ENCODE measurements at places on chromosomes 13 and 19.

DNA sequence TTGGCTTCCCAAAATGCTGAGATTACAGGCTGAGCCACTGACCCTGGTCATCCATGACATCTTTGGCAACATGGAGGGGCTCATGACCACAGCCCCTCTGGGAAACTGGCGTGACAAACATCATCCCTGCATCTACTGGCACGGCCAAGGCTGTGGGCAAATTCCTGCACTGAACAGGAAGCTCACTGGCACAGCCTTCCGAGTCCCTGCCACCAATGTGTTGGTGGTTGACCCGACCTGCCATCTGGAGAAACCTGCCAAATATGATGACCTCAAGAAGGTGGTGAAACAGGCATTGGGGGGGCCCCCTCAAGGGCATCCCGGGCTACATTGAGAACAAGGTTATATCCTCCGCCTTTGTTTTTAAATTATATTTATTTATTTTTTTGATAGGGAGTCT lies 8.9 kb upstream of the ACP5 start:
- DNase-seq = no peak

DNA sequence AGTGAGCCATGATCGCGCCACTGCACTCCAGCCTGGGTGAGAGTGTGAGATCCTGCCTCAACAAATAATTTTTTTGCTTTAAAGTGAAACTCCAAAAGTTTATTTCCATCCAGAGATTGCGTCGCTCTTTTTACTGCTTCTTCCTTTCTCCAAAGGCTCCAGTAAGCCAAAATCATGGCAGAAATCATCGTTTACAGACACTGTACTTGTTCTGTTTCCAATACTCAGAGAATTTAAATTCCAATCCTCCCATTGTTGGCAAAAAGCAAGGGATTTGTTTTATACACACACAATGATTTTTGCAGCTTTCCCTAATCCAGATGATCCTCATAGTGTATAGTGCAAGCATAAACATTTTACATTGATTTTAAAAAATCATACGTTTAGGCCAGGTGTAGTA lies 15.3 kb downstream of the FBXO27 start:
- no peak for DNase-seq

- DNase-seq = no peak
Measured at GRCh38 chr19:459724-460511, 915 bp downstream of the SHC2 start.

DNA sequence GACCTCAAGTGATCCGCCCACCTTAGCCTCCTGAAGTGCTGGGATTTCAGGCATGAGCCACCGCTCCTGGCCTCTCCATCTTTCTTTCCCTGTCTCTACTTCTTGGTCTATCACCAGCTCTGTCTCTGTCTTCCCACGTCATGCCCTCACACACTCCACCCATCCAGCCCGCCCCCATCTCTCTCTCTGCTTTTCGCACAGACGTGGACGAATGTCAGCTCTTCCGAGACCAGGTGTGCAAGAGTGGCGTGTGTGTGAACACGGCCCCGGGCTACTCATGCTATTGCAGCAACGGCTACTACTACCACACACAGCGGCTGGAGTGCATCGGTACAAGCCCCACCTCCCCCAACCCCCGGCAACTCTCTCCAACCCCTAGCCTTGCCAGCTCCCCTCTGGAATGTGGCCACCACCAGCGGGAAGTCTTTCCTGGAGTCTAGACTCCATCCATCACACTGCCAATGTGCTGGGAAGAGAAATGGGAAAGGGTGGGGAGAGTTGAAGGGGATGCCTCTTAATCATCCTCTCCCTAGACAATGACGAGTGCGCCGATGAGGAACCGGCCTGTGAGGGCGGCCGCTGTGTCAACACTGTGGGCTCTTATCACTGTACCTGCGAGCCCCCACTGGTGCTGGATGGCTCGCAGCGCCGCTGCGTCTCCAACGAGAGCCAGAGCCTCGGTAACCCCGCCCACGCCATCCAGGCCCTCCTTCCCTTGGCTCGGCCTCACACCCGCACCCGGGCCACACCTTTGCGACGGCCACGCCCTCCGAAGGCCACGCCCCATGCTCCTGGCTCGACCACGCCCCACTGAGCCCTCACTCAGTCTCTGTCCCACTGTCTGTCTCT lies 22.5 kb downstream of the LTBP4 start:
- no peak for DNase-seq

GRCh38 chr13:34303346-34303745 lies 485.4 kb downstream of the RFC3 start:
- no peak for DNase-seq

DNA sequence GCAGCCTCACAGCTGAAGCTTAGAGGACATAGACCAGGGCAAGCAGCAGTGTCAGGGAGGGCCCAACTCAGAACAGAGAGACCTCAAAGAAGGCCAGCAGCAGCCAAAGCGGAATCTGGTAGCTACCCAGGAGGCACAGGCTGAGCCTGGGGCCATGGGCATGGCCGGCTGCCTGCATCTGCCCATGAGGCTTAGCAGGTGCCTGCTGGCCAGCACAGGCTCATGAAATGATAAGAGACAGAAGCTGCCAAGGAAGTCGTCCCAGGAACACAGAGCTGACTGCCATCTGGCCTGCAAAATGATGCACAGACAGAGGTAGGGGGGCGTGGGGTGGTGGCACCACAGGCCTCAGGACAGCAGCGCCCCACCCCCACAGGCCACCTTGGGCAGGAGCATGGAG lies 29.2 kb downstream of the TUBA3C start:
- no peak for DNase-seq

DNA sequence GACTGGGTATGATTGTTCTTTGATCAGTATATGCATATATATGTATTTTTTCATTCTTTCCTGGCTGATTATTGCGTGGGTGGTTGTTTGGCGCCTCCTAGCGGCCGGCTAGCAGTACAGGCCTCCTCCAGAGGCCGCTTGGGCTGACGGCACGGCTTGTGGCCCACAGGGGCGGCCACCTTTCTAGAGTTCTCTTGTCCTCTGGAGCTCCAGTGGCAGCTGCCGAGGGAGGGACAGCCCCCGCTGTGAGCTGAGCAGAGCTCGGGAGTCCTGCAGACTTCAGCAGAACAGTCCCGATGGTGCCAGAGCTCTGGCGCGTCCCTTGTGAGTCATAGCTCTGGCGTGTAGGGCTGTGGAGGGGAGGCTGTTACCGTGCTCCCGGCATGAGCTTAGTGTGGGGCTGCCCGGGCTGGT lies 22.5 kb upstream of the ZNF429 start:
- DNase-seq = no peak

DNA sequence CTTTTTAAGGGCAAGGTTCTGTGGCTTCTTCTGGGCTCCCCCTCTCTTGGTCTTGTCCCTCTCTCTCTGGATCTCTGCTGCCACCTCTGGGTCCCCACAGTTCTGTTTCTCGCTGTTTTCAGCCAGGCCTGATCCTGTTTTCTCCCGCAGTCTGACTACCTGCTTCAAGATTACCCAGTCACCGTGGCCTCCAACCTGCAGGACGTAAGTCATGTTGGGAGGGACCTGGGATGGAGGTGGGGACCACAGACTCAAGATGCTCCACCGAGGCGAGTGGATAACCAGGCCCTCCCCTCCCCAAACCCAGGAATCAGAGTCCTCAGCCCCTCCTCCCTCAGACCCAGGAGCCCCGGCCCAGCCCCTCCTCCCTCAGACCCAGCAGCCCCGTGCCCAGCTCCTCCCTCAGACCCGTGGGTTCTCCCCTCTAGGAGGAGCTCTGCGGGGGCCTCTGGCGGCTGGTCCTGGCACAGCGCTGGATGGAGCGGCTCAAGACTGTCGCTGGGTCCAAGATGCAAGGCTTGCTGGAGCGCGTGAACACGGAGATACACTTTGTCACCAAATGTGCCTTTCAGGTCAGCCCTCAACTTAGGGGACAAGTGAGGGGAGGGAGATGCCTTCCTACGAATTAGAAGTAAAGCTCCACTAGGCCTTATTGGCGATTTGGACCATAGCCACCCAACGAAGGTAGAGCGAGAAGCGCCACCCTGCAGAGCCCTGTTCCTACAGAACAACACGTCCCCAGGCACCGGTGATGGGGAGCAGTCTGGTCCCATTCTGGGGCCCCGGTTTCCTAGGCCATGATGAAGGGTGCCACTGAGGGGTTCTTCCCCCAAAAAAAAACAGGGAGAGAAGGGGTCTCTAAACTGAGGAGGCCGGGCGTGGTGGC lies 2.2 kb downstream of the FLT3LG start:
- no peak for DNase-seq

GRCh38 chr13:46126056-46126455 lies 21.2 kb upstream of the CPB2 start:
- no peak for DNase-seq

GRCh38 chr13:22082030-22082429 lies 411.2 kb downstream of the FGF9 start:
- DNase-seq = no peak

DNA sequence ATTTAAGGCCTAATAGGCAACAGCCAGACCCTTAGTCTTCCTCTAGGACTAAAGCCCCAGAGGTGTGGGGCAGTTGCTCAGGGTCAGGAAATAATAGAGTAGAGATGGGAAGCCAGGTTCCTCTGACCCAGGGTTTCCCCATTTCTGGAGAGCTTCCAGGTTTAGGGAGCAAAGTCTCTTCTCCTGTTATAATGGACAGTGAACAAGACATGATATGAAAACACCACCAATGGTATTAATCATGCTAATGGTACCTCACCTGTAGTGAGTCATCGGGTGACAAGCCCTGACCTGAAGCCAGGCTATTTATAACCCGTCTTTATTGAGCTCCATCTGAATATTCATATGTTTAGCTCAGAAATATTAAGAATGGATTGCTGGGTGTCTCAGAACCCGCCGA lies 24.6 kb downstream of the BICRA start:
- no peak for DNase-seq

GRCh38 chr19:10809651-10810285 lies 26.2 kb downstream of the TMED1 start:
- DNase-seq = no peak

DNA sequence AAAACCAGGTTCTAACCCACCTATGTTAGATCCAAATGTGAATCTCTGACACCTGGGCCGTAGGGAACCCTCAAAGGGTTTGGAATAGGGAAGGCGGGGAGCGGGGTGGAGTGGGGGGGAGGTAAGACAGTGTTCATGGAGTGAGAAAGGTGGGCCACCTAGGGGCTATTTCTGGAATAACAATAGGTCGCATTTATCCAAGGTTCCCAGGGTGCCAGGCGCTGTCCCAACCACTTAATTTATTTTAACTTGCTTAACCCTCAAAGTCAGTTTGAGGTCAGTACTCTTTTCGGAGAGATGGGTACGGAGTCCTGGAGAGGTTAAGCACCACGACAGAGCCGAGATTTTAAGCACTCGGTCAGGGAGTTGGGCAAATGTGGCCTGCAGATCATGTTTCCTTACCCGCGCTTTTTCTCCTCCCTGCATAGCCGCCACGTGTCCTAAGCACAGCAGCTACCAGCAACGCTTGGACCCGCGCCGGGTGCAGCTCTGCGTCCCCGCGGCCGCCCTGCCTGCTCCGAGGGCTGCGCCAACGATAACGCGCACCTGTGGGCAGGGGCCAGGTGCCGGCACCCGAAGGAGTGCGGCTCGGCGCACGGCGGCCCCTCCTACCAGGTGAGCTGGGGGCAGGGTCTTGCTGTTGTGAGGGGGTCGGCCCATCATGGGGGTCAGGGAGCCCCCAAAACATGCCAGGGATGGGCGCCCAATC lies 25.0 kb upstream of the FXYD3 start:
- no peak for DNase-seq

DNA sequence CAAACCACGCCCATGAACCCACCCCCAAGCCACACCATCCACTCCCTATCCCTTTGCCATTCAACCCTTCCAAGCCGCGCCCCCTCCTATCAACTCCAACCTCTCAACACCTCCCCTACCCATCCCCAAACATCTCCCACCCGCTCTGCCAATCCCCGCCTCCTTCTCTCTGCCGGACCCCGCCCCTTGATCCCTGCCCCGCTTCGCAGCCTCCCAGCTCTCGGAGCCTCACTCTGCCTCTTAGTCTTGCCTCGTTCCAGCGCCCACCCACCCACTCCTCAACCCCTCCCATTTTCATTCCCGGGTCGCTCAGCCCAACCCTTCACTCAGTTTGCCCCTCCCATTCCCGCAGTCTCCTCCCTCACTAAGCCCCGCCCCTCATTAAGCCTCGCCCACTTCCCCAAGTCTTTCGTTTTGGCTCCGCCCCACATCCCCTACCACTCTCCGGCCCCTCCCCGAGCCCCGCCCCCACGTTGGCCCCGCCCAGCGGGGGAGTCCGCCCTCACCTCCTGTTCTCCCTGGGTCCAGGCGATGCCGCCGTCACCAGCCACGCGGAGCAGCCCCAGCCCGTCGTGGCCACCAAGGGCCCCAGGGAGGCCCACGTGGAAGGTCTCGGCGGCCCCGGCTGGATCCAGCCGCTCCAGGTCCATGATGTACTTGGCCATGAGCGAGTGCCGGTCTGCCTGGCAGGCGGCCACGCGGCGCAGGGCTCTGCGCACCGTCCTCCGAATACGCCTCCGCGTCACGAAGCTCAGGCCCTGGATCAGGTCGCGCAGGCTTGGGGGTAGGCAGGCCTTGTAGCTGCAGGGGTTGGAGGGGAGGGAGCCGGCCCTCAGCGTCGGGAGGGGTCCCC lies 5.7 kb downstream of the JAK3 start:
- no peak for DNase-seq

DNA sequence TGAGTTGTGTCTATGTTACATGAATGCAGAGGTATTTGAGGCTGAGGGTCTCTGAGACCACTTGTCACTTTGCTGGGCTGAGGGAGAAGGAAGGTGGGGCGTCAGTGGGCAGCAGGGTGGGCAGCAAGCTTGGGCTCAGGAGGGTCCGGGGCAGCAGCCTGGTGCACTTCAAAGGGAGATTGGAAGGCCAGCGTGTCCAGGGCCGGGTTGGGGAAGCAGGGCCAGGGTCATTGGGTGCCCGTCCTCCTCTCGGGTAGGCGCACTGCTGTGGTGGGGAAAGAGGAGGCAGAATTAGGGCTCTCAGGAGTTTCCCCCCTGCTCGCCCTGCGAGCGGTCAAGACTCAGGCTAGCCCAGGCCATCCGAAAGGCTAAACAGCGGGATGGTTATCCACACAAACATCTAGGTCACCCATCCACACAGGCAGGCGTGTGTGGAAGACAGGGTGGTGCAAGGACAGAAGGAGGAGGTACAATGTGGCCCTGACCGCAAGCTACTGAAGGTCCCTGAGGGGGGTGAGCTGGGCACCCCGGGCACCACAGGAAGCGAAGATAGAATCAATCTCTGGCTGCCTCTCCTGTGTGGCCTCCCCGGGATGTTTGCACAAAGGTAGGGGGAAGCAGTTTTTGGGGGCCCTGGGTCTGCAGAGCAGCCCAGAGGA lies 37.7 kb downstream of the MYO9B start:
- DNase-seq = no peak

DNA sequence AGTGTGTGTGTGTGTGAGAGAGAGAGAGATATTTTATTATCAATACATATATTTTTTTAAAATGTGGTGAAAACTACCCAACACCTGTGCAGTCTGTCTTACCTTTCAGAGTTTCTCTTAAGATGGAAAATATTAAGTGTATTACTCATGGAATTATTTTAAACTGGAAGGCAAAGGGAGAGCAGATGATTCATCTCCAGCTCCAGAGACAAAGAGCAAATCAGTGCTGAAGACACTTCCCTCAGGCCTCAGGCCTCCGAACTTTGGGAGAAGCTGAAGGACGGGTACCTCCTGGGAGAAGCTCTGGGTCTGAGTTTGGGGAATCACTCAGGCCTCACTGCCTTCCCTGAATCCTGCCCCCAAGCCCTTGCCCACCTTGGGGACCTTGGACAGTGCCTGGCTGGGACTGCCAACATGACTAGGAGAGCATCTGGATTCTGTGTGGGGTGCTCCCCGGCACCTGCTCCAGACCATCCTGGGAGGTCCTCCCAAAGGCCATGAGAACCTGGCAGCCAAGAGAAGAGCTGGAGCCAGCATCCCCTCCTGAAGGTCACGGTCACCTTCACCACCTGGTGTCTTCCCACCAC lies 170.4 kb upstream of the UBL3 start:
- no peak for DNase-seq

All from AG04449 (cell line).